SW480 (cell line): ENCODE measurements at places on chromosomes 5 and 9.
A peak's percentile ranks its signal among the peaks of the same experiment; 100 is the strongest.

GRCh38 chr9:31783491-31783890 lies 601.0 kb upstream of the ACO1 start:
- no peak for DNase-seq

- peak; percentile 44 for DNase-seq
Observed at GRCh38 chr9:127524373-127524772, 73.1 kb downstream of the LRSAM1 start.

DNA sequence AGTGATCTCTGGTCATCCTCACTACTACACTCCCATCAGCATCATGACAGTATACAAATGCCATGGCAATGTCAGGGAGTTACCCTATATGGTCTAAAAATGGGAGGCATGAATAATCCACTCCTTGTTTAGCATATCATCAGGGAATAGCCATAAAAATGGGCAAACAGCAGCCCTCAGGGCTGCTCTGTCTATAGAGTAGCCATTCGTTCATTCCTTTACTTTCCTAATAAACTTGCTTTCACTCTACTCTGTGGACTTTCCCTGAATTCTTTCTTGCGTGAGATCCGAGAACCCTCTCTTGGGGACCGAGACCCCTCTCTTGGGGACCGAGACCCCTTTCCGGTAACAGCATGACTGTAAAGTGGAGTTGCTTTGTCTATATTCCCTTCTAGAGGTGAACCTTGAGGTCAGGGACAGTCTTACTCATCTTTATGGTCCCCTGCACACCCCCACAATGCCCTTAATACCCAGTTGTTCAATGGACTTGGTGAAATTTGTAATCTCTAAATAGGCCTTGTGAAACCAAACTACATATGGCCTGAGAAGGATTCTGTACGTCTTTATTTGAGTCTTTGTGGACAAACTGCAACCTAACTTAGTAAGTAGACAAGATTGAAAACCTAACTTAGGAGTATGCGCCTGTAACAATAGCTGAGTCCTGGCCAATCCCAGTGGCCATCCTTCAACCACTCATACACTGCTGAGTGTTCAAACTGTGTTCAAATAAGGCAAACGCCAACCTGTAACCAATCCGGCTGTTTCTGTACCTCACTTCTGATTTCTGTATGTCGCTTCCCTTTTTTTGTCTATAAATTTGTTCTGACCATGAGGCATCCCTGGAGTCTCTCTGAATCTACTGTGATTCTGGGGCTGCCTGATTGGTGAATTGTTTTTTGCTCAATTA lies 32.3 kb upstream of the UBTD2 start:
- DNase-seq = no peak

- no peak for DNase-seq
Observed at GRCh38 chr9:120855827-120856670, 13.3 kb upstream of the PSMD5 start.

DNA sequence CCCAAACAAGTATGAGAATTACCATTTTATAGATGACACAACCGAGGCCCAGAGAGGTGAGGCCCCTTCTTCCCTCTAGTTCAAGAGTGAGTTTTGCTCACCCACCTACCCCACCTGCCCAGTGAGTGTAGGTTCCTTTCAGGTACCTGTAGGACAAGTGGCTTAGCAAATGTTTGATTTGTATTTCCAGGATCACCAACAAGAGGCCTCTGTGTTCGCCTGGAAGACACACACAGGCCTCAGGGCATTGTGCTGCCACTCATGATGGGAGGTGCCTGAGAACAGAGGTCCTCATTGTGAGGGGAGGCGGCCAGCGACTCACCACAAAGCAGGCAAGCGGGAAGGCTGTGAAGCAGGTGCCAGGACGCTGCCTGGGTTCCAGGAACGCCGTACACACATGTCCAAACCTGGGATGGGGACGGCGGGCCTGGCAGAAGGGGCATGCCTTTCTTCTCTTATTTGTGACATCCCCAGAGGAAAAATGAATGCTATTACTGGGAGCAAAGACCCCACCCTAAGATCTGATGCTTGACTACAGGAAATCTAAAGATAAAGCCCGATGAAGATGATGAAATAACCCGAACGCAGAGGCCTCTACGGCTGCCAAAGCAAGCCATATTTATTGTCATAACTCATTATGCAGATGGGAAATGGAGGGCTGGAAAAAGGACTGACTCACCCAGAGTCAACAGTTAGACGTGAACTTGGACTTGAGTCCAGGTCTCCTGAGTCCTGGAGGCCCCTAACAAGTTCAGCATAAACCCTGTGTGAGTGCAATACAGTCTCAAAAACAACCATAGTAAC lies 60.2 kb upstream of the SLC25A51 start:
- peak; percentile 88 for DNase-seq

GRCh38 chr5:145838276-145838675 lies 3.1 kb upstream of the PRELID2 start:
- no peak for DNase-seq

DNA sequence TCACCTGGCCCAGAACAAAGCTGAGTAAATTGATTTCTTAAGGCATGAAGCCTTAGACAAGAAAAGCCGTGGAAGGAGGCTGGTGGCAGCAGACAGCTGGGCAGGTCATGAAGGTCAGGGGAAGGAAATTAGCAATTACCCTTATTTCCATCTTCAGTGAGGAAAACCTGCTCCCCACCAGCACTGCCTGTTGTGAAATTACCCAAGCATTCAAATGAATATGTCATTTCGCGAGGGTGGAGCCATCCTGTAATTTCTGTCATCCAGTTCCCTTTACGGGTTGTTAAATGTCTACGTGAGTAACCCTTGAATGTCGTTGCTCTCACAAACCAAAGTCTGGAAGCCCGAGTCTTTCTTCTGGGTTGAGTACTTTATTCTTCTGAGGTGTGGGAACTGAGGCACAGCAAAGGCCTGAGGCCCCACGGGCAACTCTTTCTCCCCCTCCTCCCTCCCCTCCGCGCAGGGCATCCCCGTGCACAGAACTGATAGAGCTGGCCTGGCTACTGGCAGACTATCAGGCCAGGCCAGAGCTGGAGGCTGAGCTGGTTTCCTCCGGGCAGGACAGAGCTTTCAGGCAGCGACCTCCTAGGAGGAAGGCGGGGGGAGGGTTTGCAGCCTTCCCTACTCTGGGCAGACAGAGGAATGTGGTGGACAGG lies 22.0 kb upstream of the AK3 start:
- DNase-seq = no peak

DNA sequence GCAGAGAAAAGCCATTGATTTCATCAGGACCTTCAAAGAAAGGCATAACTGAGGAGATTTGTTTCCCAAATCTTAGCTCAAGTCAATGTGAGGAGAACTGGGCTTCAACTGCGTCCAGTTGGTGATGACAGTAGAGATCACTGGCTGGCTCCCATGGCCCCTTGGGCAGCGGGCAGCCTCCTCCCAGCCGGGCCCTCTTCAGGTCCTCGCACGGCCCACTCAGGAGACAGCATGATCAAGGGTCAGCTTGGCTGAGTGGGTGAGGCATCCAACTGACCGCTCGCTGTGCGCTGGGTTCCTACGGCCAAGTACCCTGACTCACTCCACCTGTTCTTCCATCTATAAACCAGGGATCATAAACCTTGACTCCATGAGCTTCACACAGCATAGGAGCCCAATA lies 274.0 kb downstream of the NSG2 start:
- DNase-seq = no peak

GRCh38 chr5:143449772-143450171 lies 46.3 kb upstream of the NR3C1 start:
- DNase-seq = no peak

DNA sequence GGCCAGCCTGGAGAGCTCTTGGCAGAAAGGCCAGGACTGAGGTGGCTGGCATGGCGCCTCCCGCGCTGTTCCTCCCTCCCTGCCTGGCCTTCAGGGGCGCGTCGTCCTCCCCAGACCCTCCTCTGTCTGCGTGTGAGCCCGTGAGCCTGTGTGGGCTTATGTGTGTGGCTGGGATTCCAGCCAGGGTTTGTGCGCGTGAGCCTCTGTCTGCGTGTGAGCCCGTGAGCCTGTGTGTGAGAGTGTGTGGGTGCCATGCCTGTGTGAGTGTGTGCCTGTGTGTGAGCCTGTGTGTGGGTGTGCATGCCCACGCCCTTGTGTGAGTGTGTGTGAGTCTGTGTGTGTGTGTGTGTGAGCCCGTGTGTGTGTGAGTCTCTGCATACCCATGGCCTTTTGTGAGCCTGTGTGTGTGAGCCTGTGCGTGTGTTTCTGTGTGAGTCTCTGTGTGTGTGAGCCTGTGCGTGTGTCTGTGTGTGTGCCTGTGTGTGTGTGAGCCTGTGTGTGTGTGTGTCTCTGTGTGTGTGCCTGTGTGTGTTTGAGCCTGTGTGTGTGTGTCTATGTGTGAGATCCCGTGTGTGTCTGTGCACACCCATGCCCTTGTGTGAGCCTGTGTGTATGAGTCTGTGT lies 13.0 kb downstream of the RXRA start:
- DNase-seq = no peak

- no peak for DNase-seq
Observed at GRCh38 chr5:56606192-56606591, 209.2 kb upstream of the MAP3K1 start.

GRCh38 chr9:104143550-104143910 lies 49.4 kb downstream of the SMC2 start:
- DNase-seq = no peak

DNA sequence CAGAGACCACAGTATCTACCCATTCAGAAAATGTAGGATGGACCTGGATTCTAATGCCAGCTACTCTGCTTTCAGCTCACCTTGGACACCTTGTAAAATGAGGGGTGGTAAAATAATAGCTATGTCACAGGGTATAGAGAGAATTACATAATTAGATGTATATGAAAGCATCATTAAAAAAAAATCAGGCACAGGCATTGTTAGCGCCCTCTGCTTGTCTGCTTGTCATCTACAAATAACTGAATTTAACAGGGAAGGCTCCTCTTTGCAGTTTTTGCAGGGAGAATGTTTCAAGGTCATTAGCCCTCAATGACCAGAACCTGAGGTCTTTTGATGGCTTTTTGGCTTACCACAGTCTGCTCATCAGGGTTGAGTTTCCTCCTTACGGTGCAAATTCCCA lies 58.0 kb downstream of the GPR21 start:
- DNase-seq = no peak
